ENCODE measurements at places on chromosomes 5 and 9.

GRCh38 chr5:155050384-155051019, 36.9 kb downstream of the KIF4B start:
- DNase-seq, result no peak

DNA sequence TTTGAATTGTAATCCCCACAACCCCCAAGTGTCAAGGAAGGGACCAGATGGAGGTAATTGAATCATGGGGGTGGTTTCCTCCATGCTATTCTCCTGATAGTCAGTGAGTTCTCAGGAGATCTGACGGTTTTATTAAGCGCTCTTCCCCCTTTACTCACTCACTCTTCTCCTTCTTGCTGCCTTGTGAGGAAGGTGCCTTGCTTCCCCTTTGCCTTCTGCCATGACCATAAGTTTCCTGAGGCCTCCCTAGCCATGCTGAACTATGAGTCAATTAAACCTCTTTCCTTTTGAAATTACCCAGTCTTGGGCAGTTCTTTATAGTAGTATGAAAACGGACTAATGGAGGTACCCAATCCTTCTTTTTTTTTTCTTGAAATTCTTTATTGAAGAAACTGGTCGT, 2.2 kb upstream of the CEP120 start:
- DNase-seq, result no peak

DNA sequence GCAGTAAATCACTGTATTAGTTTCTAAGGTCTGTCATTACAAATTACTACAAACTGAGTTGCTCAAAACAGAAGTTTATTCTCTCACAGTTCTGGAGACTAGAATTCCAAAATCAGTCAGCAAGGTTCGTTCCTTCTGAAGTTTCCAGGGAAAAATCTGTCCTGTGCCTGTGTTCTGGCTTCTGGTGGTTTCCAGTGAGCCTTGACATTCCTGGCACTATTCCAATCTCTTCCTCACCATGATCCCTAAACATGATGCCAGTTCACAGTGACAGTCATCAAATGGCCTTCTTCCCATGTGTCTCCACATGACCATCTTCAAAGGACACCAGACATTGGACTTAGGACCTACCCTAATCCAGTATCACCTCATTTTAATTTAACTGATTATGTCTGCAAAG, 351.4 kb downstream of the PLK2 start:
- no peak for DNase-seq

- no peak for DNase-seq
These were observed 22.6 kb upstream of the IQGAP2 start for GRCh38 chr5:76380346-76381066.

- no peak for DNase-seq
These were observed 382.9 kb downstream of the MAT2B start for GRCh38 chr5:163888366-163888765.

DNA sequence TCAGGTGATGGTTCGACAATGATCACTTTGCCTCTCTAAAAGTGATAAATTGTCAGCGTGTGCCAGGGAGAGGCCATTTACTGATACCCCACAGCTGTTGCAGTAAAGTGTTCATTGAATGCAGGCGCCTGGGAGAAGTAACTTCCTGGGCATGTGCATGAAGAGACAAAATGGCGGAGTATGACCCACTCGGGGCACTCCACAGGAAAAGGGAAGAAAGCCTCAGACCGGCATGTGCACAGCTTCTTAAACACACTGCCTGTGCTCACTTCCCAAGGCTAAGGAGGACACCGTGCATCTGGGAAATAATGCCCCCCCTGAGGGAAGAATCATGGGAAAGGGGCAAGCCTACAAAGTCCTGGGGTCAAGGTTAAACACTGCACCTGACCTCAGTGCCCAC, 329.5 kb downstream of the ICE1 start:
- no peak for DNase-seq

DNA sequence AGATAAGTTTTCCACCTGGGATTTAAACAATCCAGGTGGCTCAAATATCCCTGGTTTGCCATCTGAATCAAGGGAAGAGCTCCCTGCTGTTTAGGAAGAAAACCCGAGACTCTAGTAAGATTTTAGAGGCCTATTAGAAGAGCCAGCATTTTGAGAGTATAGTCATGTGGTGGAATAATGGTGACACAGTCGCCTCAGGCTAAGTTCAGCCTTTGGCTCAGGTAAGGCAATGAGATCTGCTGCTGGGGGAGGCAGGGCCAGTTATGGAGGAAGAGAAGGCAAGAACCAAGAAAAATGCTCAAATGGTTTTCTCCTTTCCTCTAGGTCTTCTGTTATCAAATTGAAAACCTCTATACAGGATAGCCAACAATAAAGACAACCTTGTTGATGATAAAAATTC, 16.2 kb downstream of the RAD1 start:
- DNase-seq, result no peak

DNA sequence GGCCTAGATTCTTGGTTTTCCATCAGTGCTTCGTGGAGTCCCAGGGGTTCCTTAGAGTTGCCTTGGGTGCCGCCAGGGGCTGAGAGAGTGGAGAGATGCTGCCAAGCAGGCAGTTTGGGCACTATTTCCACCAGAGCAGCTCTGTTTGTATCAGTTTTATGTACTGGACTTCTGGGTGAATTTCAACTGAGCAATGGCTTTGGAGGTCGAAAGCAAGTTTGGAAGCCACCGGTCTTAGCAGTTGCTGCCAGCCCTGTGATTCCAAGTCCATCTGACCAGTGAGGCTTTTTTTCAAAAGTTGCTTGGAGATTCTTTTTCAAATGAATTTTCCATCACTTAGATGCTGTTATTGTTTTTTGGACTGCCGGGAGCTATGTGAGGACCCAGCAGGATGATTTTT, 68.5 kb downstream of the ANGPTL2 start:
- no peak for DNase-seq

DNA sequence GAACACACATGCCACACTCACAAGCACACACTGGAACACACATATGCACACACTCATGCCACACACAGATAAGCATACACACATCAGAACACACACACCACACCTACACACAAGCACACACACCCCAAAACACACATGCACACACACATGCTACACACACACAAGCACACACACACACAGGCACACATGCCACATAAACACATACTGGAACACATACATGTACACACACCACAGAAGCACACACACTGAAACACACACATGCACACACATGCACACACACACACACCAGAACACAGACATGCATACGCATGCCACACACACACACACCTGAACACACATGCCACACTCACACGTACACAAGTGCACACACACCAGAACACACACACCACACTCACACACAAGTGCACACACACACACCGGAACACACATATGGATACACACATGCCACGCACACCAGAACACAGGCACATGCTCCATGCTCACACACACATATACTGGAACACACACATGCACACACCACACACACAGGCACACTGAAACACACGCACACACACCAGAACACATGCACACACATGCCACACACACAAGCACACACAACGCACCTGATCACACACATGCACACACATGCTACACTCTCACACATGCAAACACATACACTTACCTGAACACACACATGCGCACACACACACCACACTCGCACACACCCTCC, 78.0 kb upstream of the IRX4 start:
- DNase-seq, result no peak

DNA sequence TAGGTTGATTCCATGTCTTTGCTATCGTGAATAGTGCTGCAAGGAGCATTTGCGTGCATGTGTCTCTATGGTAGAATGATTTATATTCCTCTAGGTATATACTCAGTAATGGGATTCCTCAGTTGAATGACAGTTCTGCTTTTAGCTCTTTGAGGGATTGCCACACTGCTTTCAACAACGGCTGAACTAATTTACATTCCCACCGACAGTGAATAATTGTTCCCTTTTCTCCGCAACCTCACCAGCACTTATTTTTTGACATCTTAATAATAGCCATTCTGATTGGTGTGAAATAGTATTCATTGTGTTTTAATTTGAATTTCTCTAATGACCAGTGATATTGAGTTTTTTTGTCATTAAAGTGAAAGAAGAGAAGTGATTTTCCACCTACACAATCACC, 18.5 kb downstream of the IFNA5 start:
- DNase-seq, result no peak

GRCh38 chr9:99181621-99182020, 40.1 kb downstream of the ALG2 start:
- no peak for DNase-seq
